Stimulated activated CD8-positive, alpha-beta memory T cell treated with anti-CD3 and anti-CD28 coated beads, Interleukin-2, amount 100 ng/mL, for 1 hour (primary cell): ENCODE measurements at places on chromosomes 1 and 21.

- DNase-seq, result no peak
Observed at GRCh38 chr1:246678816-246679793, 45.1 kb upstream of the SCCPDH start.

GRCh38 chr1:152774875-152775274 lies at the start of gene LCE1F:
LCE1F (plus strand) TSS chr1:152775140; CDS start chr1:152776372, 1,232 bp downstream.
- no peak for DNase-seq

DNA sequence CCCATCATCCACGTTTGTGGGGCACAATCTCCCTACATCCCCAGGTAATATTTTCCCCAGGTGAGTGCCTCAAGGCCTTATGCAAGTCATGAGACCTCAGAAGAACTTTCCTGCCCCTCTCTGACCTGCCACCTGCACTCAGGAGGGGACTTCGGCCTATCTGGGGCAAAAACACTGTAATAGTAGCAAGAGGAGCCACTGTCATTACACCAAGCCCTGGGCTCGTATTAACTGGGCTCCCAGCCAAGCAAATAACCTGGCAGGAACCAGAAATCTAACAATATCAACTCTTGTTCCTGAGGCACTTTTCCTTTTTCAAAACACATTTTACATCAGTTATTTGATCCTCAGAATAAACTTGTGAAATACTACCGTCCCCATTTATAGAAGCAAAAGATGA lies 30.9 kb downstream of the LAMB3 start:
- DNase-seq, result no peak

GRCh38 chr1:72397786-72398185 lies 115.4 kb upstream of the NEGR1 start:
- no peak for DNase-seq

DNA sequence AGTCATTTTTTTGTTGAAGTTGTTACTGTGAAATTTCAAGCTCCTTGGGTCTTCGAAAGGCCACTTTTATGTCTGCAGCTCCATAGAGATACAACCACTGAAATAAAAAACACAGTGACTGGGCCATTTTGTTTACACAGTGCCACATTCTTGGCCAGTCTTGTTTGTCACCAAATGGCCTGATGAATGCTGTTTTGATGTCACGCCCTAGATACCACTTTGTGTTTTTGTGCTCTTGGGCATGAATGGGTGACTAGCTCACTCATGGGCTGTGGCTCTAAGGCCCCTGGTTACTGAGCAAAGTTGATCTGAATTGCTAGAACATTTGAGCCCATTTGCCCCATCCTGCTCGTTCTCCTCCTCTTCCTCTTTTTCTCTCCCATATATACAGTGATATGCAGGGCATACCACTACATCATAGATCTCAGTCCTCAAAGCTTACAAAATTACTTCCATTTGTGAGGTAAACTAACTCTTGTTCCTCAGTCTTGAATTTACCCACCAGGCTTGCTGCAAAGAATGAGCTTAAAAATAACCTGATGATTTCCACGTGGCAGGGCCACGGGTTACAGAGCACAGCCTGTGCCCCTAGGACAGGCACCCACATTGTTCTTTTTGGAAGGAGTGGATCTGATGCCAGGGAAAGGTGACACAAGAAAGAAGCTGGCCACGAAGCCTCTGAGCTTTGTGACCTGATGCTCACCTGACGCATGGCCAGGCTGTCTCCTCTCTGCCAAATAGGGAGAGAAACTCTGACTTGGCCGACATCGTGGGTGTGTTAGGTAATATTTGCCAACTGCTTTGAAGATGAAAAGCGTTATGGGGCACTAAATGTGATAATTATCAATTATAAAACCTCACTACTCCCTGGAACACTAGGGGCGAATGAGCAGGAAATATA lies 92.4 kb downstream of the RUNX1 start:
- DNase-seq, result no peak

DNA sequence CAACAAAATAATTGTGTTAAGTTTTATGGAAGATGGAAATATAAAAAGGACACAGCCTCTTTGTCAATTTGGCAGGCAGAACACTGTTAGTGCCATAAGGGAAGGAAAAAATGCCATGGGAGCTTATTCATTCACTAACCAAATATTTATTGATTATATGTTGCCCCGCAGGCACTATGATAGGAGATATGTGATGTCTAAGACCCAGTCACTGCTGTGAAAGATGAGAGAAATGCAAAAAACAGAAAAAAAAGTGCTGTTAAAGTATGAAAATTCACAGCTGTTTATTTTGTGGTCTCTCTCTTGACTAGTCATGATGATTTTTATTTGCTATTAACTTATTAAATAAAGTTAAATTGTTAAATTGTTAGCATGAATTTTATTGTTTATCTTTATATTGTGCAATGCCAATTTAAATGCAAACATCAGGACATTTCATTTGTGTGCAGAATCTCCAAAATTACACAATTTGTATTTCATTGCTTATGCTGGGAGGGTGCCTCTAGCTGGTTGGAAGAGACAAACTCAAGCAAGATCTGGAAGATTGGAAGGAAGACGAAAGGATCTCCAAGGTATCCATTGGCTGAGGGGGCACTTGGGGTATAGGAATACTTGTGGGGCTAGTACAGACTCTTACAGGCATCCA lies 17.8 kb upstream of the PTGFR start:
- no peak for DNase-seq

DNA sequence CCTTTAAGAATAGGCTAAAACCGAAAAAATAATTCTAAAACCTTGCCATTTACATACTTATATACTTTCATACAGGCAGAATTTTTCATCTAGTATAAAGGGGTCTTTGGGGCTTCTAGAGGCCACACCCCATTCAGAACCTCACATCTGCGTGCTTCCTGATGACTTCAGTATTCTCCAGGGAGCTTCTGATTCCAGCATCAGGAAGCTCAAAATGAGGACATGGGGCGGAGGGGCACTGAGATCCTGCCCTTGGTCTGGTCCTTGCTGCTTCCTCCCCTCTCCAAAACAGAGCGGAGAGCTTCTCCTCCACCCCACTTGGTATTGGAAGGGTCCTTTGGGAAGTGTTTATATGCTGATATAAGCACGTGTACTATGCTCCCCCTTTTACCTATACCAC lies 13.8 kb downstream of the PAX7 start:
- DNase-seq, result no peak

GRCh38 chr1:18899363-18900049 lies 2.8 kb downstream of the ALDH4A1 start:
- DNase-seq, result no peak

DNA sequence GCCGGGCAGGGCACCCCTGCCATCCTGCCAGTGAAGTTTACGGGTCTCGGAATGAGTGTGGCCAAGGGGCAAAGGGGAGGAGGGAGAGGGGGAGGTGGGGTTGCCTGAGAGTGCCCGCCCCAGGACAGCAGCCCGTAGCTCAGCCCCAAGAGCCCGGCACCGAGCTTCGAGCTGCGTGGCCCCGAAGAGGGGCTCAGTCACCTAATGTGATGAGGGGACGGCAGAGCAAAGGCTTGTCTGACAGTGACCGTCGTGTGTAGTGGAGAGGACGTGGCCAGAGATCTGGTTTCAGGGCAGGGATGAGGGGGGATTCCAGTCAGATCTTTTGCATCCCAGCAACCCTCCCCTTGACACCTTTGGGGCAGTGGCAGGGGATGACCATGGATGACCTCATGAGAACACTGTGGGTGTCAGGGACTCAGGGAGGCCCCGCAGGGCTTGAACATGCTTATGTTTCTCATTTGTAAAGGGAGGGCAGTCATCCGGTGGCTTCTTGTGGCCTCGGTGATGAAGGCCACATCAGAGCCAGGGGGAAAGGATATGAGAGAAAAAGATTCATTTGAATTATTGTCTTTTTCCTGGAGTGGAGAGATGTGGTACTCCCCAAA lies 1.1 kb upstream of the TRPM2 start:
- no peak for DNase-seq

DNA sequence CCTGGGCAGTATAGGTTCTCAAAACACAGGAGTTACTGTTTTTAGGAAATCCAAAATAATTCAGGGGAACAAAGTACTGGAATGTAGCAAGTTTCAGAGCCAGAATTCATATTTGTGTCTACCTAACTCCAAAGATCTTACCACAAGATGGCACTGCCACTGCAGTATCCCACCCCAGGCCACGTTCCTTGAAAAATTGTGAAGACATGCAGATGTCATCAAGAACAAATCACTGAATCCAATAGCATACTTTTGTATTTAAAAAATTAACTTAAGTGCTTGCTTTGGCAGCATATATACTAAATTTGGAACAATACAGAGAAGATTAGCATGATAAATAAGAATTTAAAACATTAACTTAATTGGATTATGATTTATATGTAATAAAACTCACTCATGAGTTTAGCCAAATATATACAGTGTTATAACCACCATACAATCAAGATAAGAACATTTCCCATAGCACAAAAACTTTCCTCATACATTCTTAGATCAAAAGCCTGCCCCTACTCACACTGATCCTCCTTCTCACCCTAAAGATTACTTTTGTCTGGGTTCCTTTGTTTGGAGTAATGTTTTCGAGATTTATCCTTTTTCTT lies 209.9 kb downstream of the FAF1 start:
- DNase-seq, result no peak

GRCh38 chr1:221097479-221098281 lies 218.4 kb downstream of the HLX start:
- DNase-seq, result no peak

DNA sequence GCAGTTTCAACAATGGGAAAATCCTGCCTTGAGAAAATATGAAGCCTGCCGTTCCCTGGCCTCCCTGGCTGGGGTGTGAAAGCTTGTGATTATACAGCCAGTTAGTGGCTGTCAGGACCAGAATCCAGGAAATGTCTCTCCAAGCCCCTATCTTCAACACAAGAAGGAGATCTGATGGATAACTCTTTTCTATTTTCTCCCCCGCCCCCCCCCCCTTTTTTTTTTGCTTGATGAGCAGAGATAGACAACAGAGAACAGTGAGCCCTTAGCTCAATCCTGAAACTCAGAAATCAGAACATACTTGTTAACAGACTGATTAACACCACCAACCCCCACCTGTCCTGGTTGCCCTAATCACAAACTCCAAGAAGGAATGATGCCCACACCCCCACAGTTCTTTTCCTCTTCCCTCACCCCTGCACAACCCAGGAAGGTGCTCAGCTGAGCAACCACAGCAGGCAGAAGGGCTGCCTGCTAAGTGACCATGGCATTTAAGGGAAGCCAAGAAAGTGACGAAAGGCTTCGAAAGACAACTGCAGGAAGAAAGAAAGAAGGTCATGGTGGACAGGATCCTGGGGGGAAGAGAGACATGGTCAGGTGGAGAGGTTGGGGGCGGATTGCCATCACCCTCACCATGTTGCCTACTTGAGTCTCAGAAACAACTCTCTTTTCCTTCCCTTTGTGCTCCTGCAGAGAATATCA lies 12.3 kb upstream of the DENND2D start:
- no peak for DNase-seq

GRCh38 chr1:62836856-62837540 lies 53.1 kb downstream of the ATG4C start:
- DNase-seq, result no peak

DNA sequence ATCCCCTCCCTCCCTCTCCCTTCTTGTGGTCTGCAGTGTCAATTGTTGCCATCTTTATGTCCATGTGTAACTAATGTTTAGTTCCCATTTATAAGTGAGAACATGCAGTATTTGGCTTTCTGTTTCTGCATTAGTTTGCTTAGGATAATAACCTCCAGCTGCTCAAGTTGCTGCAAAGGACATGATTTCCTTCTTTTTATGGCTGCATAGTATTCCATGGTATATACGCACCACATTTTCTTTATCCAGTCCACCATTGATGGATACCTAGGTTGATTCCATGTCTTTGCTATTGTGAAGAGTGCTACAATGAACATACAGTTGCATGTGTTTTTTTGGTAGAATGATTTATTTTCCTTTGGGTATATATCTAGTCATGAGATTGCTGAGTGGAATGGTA lies 16.3 kb downstream of the CITED4 start:
- DNase-seq, result no peak

DNA sequence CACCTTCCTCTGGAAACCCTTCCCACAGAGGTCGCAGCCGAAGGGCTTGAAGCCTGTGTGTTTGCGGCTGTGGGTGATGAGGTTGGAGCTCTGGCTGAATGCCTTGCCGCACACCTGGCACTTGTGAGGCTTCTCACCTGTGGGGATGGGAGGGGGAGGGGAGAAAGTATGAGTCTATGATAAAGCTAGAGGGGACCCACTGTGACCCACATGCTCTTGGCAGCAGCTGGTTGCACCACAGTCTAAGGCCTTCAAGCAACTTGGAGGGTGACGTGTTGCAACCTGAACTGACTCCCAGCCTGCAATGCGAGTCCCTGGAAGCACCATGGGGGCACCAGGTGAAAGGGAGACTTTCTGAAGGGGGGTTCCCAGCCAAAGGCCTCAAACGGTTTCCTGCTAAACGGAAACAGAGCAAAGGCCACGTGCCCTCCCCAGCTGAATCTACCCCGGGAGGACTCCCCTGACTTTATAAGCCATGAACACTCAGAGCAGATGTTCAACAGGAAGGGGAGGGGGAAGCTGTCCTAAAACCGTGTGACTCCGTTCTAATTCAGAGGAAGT lies 10.6 kb downstream of the GFI1 start:
- DNase-seq, result no peak

DNA sequence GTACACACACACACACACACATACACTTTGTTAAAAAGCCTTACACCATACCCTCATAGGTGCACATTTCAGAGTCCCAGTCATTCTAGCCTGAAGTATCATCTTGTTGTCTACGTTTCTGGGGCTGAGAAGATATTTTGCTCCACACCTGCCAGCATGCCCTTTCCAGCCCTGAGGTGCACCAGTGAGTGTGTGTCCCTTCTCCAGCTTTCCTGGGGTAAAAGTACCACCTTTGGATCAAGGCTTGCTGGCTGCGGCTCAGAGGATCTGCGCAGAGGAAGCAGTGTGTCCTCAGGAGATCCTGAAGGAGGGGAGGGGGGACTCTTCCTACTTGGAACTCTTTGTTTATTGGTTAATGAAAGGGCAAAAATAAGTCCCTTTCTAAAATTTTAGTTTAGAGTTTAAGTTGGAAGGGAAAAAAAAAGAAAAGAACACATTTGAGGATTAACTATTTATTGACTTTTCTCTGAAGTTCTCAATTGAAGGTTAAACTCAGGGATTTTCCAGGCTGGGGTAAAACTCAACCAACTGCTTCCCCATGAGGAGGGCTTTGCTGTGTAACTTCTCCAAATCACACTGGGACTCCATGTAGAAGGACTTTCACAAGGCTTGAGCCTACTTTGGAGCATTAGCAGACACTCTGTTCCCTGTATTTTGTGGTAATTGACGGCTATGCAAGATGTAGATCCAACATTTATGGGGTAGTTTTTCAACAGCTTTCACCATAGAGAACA lies 200.3 kb upstream of the SGIP1 start:
- DNase-seq, result no peak
